ENCODE measurements at places on chromosomes 3 and 15.

GRCh38 chr15:93288728-93289294, 199.8 kb upstream of the RGMA start:
- no peak for DNase-seq

DNA sequence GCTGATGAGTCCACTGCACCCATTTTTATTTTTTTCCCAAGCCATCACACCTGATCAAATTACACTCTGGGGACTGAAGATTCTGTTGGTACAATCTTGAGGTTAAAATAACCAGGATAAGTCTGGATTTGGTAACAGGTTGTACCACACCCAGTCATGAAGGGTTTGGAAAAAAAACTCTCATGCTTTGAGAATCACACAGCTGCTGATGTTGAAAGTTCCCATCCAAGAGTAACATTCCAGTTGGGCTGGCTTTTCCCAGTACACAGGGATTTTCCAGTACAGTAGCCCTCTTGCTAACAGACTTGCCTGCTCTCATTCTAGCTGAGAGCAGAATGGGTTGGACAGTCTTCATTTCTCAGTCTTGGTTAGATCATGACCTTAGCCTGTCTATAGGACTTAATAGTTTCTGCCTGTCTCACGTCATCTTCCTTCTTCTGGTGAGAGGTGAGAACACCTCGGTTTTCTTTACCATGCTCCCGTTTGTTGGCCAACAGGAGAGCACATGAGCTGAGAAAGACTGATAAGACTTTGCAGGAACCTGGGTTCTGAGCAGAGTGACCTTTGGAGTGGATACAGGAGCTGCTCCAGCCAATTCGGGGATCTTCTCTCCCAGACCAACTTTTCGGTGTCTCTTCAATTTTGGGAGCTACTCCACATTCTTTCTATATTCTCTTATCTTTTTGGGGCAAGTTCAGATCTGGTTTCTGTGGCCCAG, 300.1 kb upstream of the LYSMD4 start:
- DNase-seq, result no peak

DNA sequence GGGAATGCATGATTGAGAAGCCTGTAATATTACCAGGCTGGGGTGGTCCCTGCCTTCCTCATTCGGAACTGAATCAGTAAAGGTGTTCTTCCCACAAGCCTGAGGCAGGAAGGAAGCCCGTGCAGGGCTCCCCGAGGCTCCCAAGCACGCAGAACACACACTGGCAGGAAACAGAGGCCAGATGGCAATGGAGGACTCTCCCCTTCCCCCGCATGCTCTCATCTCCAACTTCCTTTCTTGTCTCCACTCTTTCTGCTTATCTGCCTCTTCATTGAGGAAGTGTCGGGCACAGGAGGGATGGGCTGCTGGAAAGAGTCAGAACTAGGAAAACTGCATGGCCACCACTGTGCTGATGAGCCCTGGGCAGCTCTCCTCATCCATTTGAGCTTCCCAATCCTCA, 123.5 kb downstream of the NUP210 start:
- no peak for DNase-seq

DNA sequence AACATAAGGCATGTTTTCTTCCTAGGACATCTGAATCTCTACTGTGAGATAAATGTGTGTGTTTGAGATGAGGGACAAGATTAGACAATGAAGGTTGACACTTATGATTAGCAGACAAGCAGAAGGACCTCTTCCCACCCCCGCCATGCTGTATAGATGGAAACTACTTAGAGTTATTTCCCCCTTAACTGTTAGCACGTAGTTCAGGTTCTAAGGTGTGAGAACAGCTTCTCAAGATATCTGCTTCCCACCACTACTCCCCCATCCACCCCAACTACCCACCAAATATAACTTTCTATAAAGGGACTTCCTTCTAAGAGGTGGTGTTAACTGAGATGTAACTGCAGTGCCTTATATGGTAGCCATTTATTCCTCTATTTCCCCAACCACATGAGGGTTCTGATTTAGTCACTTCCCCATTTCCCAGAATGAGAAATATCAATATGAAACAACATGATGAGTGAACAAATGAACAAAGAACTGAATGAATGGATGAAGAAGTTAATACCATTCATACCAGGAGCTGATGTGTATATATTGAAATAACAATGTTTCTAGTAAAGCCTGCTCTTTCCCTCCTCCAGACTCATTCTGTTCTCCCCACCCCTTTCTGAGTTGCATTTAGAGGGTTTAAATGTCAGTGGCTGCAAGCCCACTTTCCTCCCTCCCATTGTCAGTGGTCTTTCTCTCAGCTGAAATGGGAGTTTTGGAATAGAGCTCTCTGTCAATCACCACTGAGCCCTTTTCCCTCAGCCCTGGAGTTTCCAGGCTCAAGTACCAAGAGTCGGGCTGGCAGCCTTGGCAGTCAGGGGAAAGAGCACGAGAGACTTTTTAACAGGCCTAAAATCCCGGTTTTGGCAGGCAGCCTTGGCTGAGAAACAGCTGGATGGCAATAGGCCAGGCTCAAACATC, 7.7 kb upstream of the RFTN1 start:
- peak; percentile 36 for DNase-seq

DNA sequence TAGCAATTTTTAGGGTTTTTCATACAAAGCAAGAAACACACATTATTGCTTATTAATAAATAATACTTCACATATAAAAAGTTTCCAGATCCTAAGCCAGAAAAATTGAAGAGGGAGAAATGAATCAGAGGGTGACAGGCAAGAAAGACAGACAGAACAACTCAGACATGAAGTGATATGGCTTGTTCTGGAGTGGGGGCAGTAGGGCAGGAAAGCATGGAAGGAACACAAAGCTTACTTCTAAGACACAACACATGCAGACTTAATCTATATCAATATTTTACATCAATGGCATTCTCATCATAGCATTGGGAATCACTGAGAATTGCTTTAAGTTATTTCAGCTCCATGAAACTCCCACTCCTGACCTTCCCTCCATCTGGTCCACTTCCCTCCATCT, 24.4 kb downstream of the TNIK start:
- no peak for DNase-seq

GRCh38 chr3:48119505-48120193, 68.6 kb downstream of the CDC25A start:
- DNase-seq, result no peak

DNA sequence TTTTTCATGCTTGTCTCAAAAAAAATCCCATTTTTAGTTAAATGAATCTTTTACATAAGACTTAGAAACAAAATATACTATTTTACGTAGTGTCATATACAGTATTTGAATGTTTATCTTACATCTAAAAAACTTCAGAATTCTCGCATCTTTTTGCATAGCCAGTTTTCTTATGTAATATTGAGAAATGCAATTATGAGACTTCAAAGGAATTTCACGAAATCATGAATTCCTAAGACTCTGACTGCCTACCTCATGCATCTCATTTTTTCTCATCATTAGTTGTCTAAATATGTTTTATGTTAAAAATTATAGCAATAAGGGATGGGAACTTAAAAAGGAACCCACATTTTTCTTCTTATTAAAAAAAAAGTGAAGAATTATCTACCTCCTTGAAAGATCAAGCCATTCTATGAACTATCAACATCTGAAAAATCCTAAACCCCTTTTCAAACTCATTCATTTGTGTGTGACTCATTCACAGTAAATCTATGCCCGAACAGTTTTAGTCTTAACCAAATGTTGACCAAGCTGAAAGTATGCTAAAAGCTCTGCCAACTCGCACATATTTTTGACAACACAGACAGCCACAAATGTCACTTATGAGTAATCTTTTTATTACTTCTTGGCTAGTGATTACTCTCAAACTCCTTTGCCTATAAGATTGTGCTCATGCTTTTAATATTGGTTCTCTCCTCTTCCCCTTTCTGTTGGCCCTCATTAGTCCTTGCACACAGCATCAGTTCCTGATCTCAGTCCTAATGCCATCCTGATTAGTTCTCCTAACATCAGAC, 115.9 kb downstream of the DCLK3 start:
- DNase-seq, result no peak

DNA sequence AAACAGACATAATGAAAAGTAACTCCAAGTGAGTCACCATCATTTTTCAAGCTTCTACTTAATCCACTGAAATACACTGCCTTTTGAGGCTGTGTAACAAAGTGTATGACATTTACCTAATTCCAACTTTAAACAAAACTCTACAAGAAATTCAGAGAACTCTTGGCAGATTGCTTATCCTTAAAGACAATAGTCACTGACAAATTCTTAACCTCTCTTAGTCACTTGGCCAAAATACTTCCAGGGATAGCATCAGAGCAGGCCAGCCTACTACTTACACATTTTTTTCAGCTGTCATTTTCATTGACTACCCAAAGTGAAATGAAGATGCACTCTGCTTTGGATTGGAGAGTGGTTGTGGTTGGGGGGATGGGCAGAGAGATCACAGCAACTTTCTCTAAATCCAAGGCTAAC, 3.6 kb downstream of the WWTR1 start:
- DNase-seq, result no peak

DNA sequence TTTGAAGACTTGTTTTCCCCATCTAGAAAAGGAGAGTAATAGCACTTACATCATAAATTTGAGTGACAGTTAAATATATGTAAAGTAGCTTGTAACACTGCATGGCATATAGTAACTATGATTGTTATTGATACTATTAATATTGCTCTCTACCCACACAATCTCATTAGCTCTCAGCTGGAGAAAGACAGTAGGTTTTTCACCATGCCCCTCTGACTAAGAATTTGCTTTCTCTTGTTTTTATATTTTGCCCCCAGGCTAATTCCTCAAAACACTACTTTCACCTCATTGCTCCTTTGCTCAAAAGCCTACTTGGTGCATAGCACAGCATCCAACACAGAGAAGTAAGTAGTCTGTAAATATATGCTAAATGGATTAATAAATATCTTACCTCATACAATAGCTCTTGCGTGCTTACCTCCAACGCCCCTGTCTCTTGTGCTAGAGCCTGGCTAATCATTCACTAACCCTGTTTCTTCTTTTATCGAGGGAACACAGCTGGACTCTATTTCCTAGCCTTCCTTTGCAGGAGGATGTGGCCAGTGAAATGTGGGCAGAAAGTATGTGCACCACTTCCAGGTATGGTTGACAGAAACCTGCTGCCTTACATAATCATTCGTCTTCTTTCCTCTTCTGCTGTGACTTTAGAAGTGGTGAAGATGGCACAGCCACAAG, 190.0 kb downstream of the PLCH1 start:
- DNase-seq, result no peak

- DNase-seq, result peak; percentile 25
Observed at GRCh38 chr15:75508840-75509532, 57.5 kb upstream of the SIN3A start.

DNA sequence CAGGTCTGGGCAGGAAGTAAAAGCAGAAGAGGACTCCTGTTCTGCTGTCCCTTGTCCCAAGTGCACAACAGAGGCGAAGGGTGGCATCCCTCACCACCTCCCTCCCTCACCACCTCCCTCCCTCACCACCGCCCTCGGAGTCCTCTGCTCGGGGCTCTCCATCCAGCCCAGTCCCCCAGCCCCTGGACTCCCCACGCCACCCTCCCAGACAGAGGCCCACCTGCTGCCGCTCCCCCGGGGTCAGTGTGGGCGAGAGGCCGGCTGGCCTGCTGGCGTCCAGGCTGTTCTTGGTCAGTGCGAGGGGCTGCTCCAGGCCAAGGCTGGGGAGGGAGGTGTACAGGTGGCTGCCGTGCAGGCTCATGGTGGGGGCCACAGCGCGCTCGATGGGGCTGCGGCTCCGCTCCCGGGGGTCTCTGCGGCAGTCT, 79.1 kb downstream of the VGLL4 start:
- no peak for DNase-seq

DNA sequence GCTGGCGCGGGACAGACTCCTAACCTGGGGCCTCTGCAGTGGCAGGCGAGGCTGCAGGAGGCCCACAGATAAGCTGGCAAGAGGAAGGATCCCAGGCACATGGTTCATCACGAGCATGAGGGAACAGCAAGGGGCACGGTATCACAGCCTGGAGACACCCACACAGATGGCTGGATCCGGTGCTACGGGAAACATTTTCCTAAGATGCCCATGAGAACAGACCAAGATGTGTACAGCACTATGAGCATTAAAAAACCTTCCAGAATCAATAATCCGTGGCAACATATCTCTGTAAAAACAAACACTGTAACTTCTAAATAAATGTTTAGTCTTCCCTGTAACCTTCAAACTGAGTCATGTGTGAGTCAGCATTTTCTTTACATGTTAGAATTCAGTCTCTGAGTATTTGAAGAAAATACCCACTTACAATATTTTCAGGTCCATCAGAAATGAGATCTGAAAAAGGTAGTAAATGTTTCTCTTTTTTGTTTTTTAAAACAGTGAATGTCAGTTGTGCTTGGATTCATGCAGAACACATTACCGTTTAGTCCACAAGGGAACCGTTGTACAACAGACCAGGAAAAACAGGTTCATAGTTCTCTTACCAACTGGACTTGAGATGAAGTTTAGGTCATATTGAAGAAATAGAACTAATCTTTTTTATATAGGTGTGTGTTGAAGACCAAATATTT, 75.9 kb downstream of the BOC start:
- no peak for DNase-seq

All from GM10248 (cell line).